ENCODE measurements at places on chromosomes 4 and X.

DNA sequence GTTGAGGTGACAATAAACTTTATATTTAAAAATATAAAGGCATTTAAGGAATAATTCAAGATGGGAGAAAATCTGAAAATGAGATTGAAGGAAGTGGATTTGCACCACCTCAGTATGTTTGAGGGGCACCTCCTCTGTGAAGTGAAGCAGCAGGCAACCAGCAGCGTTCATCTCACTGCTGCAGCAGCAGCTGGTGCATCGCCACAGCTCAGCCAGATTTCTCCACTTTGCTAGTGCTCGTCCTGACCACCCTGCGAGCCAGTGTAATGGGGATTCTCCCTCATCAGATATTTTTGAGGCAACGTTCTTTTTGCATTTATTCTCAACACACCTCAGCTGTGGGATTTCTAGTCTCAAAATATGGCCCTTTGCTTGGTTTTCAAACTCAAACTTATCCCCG is 13.9 kb downstream of the LRAT start:
- no peak for DNase-seq

DNA sequence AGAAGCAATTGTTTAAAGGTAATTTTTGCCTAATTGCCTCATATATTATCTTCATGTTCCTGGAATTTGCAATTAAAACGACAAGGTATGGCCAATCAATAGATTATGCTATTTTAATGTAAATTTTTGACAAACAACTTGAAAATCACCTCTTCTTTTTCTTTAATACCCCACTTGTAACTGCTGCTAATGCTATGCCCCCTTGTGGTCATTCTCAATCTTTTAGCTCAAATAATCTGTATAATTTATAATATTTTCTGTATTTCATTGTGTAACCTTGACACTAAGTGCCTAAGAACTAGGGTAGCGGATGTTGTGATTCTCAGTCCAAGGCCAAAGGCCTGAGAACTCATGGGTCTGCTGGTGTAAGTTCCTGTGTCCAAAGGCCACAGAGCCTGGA is 831.7 kb upstream of the POU3F4 start:
- DNase-seq = no peak

DNA sequence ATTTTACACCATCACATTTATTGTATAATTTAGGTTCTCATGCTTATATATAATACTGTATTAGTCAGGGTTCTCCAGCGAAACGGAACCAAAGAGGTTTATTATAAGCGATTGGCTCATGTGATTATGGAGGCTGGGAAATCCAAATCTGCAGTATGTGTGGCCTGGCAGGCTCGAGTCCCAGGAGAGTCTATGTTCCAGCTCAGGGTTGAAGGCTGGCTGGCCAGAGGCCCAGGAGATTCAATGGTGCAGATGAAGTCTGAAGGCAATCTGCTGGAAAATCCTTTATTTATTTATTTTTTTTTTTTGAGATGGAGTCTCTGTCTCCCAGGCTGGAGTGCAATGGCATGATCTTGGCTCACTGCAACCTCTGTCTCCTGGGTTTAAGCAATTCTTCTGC is 63.0 kb upstream of the WDFY3 start:
- DNase-seq = no peak

DNA sequence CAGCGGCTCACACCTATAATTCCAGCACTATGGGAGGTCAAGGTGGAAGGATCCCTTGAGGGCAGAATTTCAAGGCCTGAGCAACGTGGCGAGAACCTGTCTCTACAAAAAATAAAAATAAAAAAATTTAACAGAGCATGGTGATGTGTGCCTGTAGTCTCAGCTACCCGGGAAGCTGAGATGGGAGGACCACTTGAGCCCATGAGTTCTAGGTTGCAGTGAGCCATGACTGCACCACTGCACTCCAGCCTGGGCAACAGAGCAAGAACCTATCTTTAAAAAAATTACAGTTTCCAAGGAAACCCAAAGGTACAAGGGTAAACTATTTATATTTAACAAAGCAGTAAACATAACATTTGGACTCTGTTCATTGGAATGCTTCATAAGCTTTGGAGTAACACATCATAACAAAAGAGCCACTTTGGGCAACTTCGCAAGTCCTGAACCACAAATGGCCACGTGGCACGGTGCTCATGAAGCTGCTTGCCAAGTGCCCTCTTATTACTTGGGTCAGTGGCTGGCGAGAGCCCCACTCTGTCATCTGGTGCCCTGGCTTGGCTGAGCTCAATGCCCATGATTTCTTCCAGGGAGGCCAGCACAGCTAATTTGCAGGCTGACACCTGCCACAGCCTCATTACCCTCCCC is 165.6 kb downstream of the SH3KBP1 start:
- DNase-seq = no peak

- no peak for DNase-seq
Observed at GRCh38 chr4:175944126-175944910, 121.3 kb upstream of the WDR17 start.

GRCh38 chrX:74774988-74775387 is 150.3 kb downstream of the NEXMIF start:
- DNase-seq = no peak

- DNase-seq = no peak
Observed at GRCh38 chrX:133586443-133586842, 171.2 kb upstream of the GPC4 start.

- peak; percentile 68 for DNase-seq
Observed at GRCh38 chrX:357693-358471, 28.8 kb downstream of the PPP2R3B start.
